Adipose tissue (tissue), 3 donors: ENCODE measurements at places on chromosomes 5 and 9. TPM values are rescaled to one million over a fixed set of nuclear protein-coding genes. Genes with fewer than 3 reads are reported as not detected.

Gene PLEKHG4B
- 0.15 TPM for polyA plus RNA-seq

Gene IL13
- polyA plus RNA-seq: not detected

Gene SHROOM1
- 7.1 TPM for polyA plus RNA-seq

Gene GPX3
- polyA plus RNA-seq: 7,652 TPM

Gene ECM2
- polyA plus RNA-seq: 24.0 TPM

Gene CTNND2
- polyA plus RNA-seq: 0.18 TPM

Gene FAM78A
- 2.5 TPM for polyA plus RNA-seq

Gene LCN10
- 3.2 TPM for polyA plus RNA-seq

Gene FOXD4L5
- not detected for polyA plus RNA-seq

Gene AGXT2
- polyA plus RNA-seq: not detected

Gene SMIM33
- not detected for polyA plus RNA-seq

Gene BAAT
- not detected for polyA plus RNA-seq

Gene GPRIN1
- 0.36 TPM for polyA plus RNA-seq

Gene PDCD1LG2
- 0.14 TPM for polyA plus RNA-seq

Gene SLC6A7
- polyA plus RNA-seq: not detected

Gene SLC36A1
- 2.5 TPM for polyA plus RNA-seq

Gene TXNDC15
- polyA plus RNA-seq: 49.0 TPM

Gene GNA14
- polyA plus RNA-seq: 3.9 TPM
